ENCODE measurements at places on chromosomes 1 and 21.

- no peak for DNase-seq
Measured at GRCh38 chr21:45403825-45404729, 888 bp upstream of the COL18A1 start.

GRCh38 chr1:7401814-7402547, 369.1 kb upstream of the VAMP3 start:
- peak; percentile 95 for DNase-seq

- DNase-seq = no peak
Measured at GRCh38 chr1:178461104-178461503, 35.7 kb downstream of the CLEC20A start.

- DNase-seq = peak; percentile 78
Measured at GRCh38 chr1:24502065-24502708, 449 bp upstream of the RCAN3 start.

DNA sequence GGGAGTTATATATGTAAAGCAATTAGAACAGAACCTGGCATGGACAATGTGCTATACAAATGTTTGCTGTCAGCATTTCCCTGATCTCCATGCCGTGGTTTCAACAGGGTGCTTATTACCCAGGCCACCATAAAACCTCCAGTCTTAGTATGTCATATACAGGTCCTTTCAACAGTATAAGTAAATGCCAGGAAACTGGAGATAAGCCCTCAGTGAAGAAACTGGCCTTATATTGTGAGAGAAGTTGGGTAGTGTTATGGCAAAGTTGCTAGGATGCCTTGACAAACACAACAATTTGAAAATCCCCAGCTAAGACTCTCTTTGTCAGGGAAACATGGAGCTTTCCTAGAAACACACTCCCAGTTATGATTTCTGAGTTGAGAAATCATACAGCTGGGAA, 850.2 kb upstream of the ADAMTS5 start:
- DNase-seq = no peak

DNA sequence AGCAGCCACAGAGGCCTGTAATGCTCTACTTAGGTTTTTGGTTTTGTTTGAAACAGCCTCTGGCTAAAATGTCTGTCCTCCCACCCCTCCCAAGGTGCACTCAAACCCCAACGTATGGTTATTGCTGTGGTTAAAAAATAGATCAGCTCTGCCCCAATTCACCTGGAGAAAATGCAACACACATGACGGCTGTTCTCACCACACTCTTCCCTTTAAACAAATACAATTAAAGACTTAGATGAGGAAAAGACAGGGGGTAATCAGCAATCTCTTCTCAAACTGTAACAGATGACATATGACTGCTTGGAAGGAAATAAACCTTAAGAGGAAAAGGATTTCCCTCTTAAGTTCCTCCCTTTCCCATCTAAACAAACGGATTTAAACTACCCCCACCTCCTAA, 6.2 kb upstream of the MTMR11 start:
- DNase-seq = no peak

GRCh38 chr1:221573756-221574155, 168.1 kb downstream of the DUSP10 start:
- no peak for DNase-seq

DNA sequence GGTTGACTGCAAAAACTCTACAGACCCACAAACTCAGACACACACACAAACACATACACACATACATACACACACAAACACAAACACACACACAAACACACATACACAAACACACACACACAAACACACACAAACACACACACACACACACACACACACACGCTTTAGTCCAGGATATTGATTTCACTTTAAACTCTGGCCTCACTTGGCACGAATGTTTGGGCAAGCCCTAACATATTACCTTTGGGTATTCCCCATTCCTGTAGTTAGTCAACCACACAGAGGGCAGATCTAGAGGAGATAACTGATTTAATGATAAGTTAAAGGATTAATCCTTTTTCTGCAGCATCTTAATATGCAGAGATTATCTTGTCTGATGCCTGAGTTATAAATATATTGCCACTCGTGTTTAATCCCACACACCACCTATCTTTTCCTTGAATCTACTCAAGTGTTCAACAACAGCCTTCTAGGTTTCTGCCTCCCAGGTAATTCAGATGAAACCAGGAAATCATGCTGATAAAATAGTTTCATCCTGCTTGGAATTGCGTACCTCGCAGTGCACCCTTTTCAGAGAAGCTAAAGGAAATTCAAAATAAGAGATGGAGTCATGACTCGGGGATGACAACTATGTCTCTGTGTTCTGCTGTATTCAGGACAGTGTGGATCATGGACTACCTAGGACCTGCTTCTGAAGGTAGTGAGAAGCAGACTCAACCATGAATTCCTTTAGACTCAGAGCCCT, 14.5 kb upstream of the RUNX1 start:
- no peak for DNase-seq

- DNase-seq = no peak
Measured at GRCh38 chr1:203167026-203167912, 8.4 kb downstream of the MYBPH start.

DNA sequence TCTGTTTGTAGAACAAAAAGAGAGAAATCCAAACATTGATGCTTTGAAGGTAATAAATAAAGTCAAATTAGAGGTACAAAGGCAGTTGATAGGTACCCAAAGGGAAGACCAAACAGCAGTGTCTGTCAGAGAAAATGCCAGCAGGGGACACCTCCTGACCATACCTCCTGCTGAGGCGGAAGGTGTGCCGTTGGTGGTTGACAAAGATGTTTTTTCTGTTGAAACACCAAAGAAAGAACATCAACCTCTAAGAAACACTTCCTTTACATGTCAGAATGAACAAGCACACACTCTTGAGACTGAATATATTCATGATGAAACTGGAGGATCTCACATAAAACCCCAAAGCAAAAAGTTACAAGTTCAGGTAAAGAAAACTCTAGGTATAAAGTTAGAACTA, 128.3 kb downstream of the MACF1 start:
- no peak for DNase-seq

DNA sequence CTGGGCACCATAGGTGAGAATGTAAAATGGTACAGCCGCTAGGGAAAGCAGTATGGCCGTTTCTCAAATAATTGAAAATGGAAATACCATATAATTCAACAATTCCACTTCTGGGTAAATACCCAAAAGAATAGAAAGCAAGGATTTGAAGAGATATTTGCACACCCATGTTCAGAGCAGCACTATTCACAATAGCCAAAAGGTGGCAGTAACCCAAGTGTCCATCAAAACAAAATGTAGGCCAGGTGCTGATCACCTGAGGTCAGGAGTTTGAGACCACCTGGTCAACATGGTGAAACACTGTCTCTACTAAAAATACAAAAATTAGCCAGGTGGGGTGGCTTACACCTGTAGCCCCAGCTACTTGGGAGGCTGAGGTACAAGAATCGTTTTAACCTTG, 62.1 kb downstream of the OLIG1 start:
- no peak for DNase-seq

- DNase-seq = peak; percentile 8
Measured at GRCh38 chr1:85146972-85147359, 53.9 kb downstream of the SYDE2 start.

DNA sequence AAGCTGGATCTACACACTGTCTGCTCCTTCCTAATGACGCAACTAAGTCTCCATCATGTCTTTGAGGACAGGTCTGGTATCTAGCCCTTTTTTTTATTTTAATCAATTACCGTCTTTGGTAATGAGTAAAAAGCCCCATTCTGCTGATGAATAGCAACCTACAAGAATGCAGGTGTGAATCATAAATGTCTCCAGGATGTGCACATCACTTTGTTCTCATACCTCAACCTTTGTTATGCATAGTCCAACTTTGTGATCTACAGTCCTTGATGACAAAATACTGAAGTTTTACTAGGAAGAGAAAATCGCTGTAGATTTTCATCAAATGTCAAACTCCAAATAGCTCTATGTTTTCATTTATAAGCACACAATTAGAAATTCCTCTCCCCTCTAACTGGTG, 39.3 kb downstream of the PLPPR5 start:
- DNase-seq = no peak

- no peak for DNase-seq
Measured at GRCh38 chr1:236699366-236699765, 13.1 kb downstream of the ACTN2 start.

- no peak for DNase-seq
Measured at GRCh38 chr1:121546830-121547591, 362.2 kb downstream of the SRGAP2C start.

- DNase-seq = no peak
Measured at GRCh38 chr1:217968085-217968484, 317.0 kb upstream of the RRP15 start.

Measured in hepatic stellate cell (primary cell).